ENCODE measurements at places on chromosomes 3 and 15.

DNA sequence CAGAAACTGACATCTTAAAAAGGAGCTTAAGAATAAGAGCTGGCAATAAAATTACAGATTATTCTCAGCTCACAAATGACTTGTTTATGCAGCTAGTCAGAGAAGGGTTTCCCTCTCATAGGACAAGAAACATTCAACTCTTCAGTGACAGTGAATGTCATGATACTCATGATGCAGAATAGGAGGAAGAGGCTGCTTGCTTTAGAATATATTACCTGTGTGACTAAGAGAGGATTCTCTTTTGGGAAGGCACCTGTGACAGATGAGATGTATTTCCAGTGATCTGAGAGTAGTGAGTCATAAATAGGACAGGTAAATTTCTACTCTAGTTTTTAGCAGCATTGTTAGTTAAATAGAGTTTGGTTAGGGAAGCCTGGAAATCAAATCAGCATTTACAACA is 39.9 kb downstream of the RASA2 start:
- DNase-seq = peak; percentile 57

DNA sequence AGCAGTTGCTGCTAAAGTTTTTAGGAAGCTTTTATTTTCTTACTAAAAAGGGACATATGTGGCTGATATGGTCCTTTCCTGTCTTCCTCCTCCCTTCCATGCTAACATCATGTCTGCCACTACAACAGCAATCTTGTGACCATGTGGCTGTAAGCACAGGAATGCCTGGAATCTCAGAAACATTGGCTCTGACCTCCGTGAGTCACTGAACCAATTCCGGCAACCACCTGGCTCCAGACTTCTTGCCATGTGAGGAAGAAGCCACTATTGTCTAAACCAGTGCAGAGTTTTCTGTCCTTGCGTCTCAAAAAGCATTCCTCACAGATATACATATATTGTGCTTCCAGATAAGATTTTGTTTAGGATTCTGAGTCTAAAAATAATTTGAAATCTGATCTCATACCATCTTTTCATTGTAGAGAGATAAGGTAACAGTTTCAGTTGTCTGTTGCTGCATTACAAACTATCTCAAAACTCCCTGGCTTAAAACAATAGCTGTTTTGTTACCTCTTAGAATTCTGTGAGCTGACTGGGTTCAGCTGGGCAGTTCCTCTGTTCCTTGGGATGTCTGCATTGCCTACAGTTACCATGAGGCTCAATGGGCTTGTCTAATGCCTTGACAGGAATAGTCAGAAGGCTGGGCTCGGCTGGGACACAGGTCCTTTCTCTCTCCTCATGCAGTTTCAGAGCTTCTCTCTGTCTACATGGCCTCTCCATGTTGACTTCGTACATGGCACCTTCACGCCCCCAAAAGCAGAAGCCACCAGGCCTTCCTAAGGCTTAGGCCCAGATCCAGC is 77.3 kb upstream of the MAGI1 start:
- DNase-seq = peak; percentile 95

DNA sequence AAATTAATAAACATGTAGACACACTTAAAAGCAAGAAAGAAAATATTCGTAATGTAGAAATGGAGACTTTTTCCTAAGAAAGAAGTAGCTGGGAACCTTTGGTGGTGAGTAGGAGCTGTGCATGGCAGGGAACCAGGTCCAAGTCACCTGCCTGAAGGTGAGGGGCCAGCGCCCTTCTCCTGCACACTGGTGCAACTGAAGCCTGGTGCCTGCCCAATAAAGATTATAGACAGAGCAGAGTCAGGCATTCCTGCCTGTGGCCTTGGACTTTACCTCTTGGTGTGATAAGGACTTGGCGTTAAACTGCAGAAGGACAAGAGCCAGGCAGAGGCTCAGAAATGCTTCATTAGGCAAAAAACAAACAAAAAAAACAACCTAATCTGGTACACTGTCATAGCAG is 14.2 kb downstream of the CFAP91 start:
- no peak for DNase-seq

GRCh38 chr15:92505611-92506010 is 111.9 kb downstream of the ST8SIA2 start:
- DNase-seq = no peak

- no peak for DNase-seq
Measured at GRCh38 chr3:129131465-129132088, 10.0 kb upstream of the RAB43 start.

DNA sequence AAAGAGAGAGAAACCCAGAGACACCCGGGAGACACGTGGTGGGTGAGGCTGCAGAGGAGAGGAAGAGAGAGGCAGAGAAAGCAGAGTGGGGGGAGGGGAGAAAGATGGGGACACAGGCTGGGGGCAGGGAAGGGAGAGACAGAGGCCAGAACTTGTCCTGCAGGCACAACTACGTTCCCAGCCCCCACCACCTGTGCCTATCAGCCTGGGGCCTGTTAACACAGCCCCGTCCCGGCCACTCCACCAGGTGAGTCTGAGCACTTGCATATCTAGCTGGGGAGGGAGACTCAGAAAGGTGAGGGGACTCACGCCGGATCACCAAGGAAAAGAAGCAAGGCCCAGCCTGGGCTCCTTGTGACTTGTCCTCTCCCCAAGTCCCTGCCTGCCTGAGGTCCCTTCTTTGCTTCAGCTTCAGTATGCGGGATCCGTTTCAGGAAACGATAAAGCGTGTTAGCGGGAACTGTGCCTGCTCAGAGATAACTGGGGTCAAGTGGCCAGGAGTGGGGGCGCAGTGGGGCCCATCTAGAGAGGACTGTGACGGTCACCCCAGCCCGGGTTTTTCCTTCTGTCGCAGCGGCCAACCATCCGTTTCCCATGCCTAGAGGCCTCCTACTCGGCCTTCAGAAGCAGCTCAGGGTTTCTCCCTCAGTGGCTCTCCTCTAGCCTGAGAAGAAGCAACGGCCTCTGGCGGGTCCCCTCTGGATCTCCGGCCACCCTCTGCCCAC is 10.3 kb downstream of the LINGO1 start:
- no peak for DNase-seq

DNA sequence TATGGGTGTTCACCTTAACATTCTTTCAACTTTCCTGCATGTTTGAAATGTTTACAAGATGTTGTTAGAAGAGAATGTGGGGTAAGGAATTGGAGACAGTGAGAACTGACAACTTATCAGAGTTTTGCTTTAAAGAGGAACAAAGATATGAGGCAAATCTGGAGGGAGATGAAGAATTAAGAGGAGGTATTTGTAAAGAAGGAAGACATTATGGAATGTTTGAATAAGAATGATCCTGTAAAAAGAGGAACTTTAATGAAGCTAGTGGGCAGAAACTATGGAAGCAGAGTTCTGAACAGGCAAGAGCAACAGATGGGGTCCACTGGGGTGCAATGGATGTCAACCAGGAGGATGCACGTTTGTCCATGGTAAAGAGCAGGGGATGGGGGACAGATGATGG is 27.7 kb downstream of the PLD1 start:
- no peak for DNase-seq

DNA sequence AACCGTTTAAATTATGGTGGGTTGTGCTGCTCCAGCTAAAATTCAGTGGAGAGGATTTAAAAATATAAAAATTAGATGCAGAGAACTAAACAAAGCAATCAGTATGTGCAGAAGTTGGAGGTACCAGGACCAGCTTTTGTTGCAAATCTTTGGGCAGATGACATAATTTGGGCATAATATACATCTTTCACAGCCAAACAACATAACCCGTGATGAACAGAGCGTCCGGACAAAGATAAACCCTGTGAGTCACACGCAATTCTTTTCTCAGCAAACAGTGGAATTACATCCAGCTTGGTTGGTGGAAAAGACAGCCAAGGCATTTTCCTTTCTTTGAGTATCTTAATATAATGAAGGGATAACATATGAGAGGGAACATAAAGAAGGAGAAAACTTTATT is 419.4 kb upstream of the ADAMTS9 start:
- no peak for DNase-seq

DNA sequence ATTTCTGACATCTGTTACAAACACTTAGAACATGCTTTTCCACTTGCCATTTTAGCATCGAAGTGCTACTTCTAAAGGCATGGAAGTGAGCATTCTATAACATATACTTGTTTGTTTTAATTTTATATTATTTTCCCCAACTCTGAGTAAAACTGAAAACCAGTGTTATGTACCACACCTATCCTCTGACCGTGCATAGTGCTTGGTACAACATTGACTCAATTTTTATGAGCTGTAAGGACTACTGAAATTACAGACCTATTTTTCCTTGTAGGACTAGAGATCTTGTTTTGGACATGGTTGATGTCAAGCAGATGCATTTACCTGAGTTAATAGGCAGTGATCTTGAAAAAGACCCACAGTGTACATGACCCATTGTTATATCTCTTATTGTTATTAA is 51.5 kb upstream of the CCNB2 start:
- DNase-seq = no peak

- no peak for DNase-seq
Measured at GRCh38 chr3:45773072-45773471, 23.3 kb downstream of the SLC6A20 start.

GRCh38 chr3:13338231-13338630 is 81.9 kb downstream of the NUP210 start:
- DNase-seq = peak; percentile 13

- no peak for DNase-seq
Measured at GRCh38 chr15:95812491-95812890, 518.0 kb upstream of the NR2F2 start.

Measured in kidney tubule cell (primary cell).